Activated naive CD8-positive, alpha-beta T cell treated with anti-CD3 and anti-CD28 coated beads, Interleukin-2, amount 50 U/mL, for 16 hours (primary cell): ENCODE measurements at places on chromosomes 4 and X.

GRCh38 chr4:99755223-99755944, 61.2 kb upstream of the DAPP1 start:
- no peak for DNase-seq

GRCh38 chrX:133335027-133335426, 80.3 kb downstream of the GPC4 start:
- no peak for DNase-seq

DNA sequence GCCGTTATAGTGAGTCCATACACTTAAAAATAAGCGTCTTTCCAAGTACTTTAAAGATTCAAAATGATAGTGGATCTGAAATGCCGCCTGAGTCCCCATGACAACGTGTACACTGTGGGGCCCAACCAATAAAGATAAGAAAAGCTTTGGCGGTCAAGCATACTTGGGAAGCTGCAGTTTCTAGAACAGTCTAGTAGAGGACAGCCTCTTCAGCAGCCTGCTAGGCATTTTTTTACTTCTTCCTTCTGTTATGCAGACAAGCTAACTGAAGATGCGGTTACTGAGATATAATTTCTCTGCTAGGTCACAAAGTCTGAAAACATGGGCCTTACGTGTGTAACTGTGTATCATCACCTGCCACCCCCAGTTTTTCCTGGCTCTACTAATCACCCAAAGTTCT, 402 bp upstream of the UPRT start:
- no peak for DNase-seq

- DNase-seq = no peak
Measured at GRCh38 chr4:111871802-111872201, 273.5 kb upstream of the FAM241A start.

DNA sequence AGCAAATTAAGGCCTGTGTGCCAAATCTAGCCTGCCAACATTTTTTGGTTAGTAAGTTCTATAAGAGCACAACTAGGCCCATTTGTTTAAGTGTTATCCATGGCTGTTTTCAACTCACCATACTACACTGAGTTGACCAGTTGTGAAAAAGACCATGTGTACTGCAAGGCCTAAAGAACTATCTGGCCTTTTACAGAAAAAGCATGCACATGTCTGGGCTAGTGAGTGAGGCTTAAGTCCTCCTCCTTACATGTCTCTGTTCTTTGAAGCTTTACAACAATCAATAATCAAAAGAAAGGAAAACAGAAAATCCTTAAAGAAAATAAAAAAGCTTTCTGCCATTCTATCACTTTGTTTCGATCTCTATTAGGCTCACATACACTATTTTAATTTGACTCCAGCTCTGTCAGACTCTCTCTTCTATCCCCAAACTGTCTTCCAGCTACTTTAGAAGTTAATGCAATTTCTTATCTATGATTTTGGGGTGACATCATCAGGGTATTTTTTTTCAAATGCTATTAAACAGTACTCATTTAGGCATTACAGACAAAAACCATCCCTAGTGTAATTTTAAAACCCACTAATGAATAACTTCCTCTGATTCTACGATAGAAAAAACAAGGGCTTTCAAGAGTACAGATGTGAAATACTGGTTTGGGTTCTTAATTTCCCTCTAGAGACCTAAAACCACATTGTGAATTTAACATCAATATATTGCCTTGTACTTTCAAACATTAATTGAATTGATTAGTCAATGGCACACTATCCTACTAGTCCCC, 161.8 kb downstream of the MAB21L2 start:
- no peak for DNase-seq

- no peak for DNase-seq
Measured at GRCh38 chrX:103309860-103310554, 783 bp downstream of the BEX2 start.

GRCh38 chr4:5144384-5144783, 93.1 kb downstream of the STK32B start:
- no peak for DNase-seq

GRCh38 chr4:86675548-86675947, 81.4 kb downstream of the PTPN13 start:
- no peak for DNase-seq

- no peak for DNase-seq
Measured at GRCh38 chr4:1418494-1419285, 12.4 kb upstream of the NKX1-1 start.

GRCh38 chr4:134024251-134024650, 177.3 kb downstream of the PABPC4L start:
- no peak for DNase-seq
